ENCODE measurements at places on chromosomes 7 and 10. TPM values are rescaled to one million over a fixed set of nuclear protein-coding genes. Genes with fewer than 3 reads are reported as not detected.

- no peak for DNase-seq
Observed at GRCh38 chr10:113058523-113059370, 108.7 kb downstream of the TCF7L2 start.

SEC24C gene
- 58.6 TPM for total RNA-seq

DNA sequence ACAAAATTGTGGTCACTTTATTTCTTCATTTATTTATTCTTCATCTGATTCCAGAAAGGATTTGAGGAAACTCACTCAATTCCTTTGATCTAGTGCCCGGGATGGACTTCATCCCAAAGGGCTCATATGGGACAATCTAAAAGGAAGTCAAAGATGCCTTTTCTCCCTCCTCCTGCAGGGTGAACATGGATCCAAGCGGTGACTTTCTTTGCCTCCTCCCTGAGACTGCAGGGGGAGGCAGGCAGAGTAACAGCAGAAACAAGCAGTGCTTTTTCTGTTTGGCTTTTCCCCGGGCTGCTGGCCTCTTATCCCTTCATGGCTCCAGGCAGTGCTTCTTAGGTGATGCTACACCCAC, 10.0 kb upstream of the DNMBP start:
- peak; percentile 48 for DNase-seq

DNA sequence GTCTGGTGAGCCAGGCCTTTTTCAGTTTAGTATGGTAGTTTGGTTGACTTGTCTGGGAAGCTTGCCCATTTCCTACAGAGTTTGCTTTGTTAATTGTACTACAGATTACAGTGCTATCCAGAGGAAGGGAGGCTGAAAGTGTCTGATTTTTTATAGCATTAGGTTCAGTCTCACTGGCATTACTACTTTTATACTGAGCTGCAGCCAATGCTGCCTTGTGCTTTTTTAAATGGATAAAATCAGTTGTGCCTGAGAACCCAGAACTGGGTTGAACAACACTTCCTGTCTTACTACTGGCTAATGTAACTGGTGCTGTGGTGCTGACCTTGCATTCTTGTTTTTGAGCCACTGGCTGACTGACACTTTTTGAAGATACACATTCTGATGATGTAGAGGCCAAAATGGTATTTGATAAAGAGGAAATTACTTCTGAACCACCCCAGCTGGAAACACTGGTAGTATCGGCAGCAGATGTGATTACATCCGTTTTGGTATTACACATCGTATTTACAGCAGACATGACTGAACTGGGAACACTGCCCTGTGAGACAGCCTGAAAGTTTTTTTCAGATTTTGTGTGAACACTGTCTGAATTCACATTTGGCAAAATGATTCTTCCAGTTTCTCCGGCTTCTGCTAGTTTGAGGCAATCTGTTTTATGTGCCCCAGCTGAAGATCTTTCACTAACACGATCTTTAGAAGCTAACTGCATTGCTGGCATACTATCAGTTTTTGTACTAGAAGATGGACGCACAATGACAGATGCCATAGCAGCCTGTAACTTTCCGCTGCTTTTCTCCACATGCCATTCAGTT, 74.1 kb downstream of the NRBF2 start:
- DNase-seq, result peak; percentile 23

ITGA8 gene
- 2.2 TPM for total RNA-seq

All from lower leg skin (tissue), 4 donors.